ENCODE measurements at places on chromosomes 12 and 14.

DNA sequence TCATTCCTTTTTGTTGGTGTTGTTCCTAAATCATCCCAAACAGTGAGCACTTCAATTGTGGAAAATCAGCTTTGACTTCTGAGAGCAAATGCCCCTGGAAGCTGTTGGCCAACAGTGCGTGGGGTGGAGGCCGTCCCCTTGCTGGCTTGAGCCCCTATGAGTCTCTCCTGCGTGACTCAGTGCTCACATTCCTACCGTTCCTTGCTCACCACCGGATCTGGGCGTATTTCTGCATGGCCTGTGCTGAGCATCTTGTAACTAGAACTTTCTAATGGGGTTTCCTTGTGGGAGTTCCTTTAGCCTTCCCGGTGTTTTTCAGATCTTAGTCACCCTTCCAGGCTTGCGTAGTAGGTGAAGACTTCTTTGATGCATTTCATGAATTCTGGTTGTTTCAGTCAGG lies 14.7 kb downstream of the SERPINA1 start:
- no peak for DNase-seq

- DNase-seq: no peak
Observed at GRCh38 chr14:30020687-30021086, 93.0 kb upstream of the PRKD1 start.

- no peak for DNase-seq
Observed at GRCh38 chr12:124147575-124147974, 147.3 kb upstream of the RFLNA start.

DNA sequence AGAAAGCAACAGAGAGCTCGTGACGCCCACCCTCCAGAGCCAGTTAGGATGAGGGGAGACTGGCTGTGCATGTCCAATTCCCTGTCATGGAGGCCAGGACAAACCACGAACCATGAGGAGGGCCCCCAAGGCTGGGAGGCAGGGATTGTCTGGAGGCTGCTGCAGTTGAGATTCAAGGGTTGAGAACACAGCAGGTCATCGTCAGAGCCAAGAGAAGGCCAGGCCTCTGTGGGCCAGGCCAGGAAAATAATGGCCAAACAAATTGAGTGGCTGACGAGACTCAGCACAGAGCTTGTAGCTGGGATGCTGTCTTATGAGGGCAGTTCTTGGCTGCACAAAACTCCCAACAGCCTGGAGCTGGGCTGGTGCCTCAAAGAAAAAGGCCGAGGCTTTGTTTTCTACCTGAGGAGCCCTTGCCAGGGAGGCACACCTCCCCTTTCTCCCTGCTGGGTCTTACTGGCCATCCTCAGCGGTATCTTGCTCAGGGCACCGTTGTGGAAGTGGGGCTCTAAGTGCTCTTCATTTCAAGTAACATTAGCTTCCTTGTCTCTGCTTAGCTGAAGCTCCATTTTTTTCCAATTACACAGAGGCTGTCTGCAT lies 665.9 kb downstream of the BCL11B start:
- no peak for DNase-seq

DNA sequence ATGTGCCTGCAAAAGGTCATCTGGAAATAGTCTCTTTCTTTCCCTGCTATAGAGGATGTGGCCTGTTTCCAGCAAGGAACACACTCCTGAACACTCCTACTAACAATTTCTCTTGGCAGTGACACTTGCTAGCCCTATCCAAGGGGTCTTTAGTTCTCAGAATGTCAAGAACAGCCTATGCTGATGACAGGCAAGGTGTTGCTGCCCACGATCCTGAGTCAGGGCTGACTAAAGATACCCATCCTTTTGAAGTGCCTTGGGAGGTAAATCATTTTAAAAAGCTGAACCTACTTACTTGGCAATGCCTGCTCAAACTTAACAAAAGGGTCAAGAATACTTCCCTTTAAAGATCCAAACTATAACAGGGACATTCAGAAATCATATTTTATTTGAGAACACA lies 1146.4 kb downstream of the VRK1 start:
- DNase-seq: no peak

DNA sequence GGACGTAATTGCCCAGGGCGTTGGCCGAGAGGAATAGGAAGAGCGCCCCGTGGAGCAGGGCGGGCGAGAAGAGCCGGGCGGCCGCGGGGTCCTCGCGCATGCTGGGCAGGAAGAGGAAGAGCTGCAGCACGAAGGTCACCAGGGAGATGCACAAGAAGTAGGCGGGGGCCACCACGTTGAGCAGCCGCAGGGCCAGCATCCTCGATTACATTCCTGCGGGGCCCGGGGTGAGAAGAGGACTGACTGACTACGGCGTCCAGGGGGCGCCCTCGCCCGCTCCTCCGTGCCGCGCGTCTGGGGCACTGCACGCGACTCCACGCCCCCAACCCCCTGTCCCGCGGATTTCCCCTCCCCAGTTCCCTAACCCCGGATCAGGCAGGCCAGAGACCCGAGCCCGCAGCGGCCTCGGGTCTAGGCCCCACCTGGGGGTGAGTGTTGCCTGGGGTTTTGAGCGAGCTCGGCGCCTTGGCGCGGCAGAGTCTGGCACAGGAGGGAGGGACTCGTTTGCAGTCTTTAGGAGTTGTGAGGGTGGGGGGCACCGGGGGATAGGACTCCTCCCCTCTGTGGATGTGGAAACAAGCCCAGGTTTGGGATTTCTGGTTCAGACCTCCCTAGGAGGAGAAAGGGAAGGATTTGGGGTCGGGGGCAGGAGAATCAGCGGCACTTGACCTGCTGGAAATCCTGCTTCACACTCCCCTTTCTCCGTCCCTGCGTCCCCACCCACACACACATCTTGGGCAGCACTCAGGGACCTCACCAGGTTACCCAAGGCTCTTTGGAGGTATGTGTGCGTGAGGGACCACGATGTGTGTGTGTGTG lies 1.8 kb downstream of the ZDHHC22 start:
- peak; percentile 88 for DNase-seq

DNA sequence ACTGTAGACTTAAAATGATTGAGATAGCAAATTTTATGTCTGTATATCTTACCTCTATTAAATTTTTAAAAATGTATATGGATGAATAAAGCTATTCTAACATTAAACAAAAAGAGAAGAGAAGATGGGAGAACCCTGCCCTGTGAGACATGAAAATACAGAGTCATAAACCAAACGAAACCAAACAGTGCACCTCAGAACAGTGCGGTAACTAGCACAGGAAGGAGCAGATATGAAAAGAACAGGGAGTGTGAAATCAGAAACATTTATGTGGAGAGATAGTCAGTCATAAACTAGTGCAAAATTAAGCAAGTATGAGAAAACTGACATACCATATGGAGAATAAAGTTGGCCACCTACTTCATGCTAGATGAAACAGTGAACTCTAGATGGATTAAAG lies 135.1 kb downstream of the ERC1 start:
- no peak for DNase-seq

DNA sequence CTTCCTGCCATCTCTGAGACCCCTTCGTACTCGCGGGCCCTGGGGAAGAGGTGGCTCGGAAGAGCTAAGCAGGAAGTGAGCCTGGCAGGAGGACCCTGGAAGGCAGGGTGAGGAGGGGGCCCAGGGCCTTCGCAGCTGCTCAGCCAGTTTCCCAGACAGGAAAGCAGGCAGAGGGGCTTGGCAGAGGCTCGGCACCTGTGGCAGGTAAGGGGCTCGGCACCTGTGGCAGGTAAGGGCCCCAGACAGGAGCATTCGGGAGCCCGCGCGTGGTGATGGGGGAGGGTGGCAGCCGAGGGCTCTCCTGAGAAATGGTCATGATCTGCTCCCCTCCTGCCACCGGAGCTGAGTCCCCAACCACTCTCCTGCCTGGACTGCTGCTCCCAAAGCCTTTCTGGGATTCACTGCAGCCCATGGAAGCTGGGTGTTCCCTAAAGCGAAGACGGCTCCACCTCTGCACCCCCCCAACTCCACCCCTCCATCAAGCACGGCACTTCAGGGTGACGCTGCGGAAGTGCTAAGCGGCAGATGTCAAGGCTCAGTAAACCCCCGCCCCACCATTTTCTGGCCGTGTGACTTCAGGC lies 63.2 kb downstream of the PRIMA1 start:
- no peak for DNase-seq

DNA sequence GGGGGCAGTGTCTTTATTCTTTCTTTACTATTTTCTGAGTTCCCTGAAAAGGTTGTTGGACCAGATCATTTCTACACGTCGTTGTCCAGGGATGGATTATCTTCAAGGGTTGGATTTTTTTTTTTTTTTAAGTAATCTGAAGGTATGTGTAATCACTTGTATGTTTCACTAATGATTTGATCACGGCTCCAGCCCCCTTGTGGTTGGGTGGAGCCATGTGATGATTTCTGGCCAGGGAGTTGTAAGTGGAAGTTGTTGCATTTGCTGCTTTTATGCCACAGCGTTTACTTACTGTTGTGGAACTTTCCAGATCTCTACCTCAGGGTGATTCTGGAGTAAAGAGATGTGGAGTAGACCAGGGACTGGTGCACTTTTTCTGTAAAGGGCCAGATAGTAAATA lies 390.3 kb downstream of the AACS start:
- DNase-seq: no peak

DNA sequence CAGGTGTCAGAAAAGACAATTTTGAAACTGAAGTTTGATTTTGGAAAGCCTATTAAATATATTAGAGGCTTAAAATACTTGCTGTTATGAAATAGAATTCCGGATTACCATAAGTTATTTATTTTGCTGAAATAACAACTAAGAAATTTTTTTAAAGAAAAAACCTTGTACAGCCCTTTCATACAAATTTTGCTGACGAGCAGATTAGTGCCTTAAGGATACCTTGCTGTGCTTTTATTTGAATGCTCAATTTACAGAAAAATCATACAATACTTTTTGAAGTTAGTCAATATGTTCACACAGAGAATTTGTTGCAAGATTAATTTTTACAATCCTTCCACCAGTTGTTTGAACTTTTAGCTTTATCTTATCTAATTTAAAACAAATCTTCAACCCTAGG lies 29.5 kb upstream of the CLEC2D start:
- DNase-seq: no peak

DNA sequence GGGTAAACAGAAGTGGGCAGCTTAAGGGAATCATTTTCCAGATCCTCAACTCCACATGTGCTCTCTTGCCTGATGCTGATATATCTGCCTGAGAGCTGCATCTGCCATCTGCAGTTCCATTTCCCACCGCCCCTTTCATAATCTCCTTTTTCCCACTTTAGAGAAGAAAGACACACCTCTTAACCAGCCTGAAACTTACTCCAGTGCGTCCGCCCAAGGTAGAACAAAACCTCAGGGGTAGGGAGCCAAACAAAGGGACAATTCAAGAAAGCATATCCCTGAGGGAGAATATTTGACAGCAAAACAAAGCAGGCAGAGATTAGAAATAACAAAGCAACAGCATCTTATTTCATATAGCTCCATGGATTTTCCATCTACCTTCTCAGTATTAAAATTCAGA lies 4.3 kb downstream of the MDM1 start:
- DNase-seq: no peak

DNA sequence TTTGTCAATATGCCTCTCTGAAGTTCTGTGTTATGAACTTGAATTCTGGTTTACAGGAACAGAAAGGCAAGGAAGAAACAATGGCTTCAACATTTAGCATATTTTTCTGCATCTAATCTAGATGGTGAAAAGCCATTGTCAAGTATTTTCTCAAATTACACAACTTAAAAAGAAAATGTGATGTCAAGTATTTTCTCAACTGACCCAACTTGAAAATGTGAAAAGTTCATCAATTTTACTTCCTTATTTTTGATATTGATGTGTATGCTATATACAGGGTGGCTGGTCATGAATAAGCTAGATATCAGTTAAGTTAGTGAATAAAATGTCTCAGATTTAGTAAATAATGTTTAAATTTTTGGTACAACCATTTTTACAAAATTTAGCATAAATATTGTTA lies 196.7 kb downstream of the ALX1 start:
- DNase-seq: no peak

DNA sequence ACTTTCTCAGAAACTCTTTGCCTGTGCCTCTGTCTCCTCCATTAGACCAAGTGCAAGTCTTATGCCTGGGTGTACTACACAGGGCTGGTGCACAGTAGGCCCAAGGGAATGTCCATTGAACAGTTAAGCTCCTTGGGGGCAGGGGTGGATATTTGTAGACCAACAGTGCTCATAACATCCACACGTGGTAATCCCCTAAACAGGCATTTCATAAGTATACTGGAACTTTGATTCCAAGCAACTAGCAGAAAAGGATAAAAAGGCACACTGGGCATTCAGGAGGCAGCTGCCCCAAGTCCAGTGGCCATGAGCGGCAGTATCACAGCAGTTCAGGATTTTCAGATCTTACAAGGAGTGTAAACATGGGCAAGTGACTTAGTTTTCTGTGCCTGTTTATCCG lies 16.8 kb downstream of the NUAK1 start:
- no peak for DNase-seq

DNA sequence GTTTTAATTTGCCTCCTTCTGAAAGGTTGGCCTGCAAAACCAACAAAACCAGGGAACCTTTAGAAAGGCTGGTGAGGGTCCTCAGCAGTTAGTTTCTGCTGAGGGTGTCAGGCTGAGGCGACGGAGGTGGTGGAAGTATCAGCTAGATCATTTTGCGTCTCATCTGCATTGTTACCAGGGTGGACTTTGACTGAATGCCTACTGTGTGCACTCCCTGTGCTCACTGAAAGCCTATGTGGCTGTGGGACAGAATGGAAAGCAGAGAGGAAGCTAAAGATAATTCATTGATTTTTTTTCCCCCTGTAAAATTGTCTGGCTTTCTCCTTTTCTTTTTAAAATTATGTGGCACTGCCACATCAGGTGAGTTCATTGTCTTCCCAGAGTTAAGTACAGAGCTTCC lies 68.4 kb upstream of the SRSF5 start:
- no peak for DNase-seq
